ENCODE measurements at places on chromosomes 1 and 21. TPM values are rescaled to one million over a fixed set of nuclear protein-coding genes. Genes with fewer than 3 reads are reported as not detected.

DNA sequence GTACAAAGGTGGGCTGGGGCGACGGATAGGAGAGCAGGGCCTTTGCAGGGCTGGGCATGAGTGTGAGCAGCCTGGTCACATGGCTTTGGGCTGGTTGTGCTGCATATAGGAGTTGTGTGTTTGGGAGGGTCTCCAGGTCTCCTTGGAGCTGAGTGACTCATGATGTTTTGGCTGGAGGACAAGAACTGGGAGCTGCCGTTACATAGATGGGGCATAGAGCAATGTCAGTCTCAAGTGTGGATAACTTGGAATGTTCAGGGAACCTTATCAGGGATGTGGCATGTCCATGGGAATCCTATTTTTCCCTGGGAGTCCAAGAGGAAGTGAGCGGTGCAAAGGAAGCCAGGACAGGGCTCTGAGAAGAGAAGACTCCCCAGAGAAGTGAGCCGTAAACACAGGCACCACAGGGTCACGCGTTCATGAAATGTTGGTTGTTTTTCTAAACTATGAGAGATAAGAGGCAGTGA lies 136.4 kb upstream of the KCNE2 start:
- DNase-seq: peak; percentile 58

DNA sequence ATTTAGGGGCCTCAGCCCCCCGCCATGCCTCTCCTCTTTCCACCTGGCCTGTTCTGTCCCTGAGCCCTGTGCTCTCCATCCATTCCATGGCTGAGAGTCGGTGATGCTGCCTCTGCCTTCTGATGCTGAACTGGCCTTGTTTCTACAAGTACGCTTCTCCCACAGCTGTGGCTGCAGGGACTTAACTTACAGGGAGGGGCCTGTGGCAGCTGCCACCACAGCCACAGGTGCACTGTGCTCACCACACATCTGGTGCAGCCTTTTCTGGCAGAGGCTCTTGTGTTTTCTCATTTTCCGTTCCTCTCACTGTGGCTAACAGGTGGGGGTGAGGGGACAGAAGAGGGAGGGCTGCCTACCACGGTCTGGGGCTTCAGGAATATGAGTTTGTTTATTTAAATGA lies 4.2 kb downstream of the FMO1 start:
- DNase-seq: no peak

DNA sequence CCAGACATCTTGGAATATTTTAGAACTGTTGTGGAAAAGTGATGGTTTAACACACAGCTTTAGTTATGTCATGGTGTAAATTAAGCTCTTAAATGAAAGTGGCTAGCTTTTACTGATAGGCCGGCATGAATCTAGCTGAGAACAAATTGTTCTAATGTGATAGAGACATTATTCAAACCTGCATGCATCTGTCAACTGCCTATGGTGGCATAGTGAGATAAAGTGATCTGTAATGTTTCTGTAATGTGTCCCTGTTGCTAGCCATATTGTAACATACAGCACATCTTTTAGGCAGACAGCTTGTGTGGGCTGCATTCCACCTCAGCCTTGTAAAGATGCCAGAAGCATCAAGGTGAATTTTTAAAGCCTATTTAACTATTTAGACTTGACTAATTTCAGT lies 16.0 kb downstream of the LRIG2 start:
- no peak for DNase-seq

DNA sequence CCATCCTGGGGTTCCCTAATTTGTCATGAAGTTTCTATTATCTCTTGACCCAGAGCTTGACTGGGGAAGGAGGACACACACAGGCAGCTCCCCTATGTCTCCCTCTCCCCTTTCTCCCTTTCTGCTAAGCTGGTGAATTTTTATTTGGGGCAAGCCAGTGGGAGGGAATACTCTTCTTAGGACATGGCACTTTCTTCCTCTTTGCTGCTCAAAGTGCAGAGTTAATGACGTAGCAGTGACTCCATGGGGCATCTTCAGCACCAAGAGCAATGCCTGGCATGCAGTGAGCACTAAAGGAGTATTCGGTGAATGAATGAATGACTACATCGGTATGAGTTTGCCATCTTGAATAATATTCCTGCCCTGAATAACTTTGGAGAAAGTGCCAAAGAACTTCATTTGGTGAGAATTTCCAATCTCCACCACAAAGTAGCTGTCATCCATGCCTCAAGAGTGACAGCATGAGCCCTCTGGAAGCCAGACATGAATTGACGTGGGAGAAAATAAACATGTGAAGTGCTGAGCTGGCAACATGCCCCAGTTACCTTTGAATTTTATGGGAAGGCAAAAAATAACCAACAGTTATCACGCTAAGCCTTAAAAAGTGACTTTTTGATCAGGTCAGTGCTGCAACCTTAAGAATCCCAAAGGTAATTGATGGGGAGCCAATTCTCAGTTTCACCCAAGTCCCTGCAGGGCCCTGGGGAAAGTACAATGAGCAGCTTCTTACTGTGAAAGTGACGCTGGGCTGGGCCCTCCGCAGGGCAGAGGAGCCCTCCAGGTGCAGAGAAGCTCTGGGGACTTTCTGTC lies 22.1 kb upstream of the ATF3 start:
- DNase-seq: no peak

GRCh38 chr1:201737352-201738060 lies 91.5 kb upstream of the IPO9 start:
- no peak for DNase-seq

GRCh38 chr1:149936992-149937705 lies 470 bp upstream of the MTMR11 start:
- no peak for DNase-seq

DNA sequence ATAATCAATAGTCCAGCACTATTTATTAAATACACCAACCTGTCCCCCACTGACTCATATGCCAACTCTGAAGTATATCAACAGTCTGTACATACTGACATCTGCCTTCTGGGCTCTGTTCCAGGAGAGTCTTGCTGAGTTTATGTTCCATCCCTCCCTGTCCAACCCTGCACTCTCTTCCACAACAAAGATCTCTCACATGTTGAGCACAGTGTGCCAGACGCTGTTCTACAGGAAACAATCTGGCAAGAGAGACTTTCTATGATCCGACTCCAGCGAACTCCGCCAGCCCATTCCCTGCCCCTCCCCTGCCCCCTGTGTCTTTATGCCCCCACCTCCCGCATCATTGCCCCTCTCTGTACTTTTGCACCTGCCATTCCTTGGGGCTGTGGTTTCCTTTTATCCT lies 3.4 kb downstream of the LACTBL1 start:
- DNase-seq: peak; percentile 81

- DNase-seq: no peak
These were observed 988.1 kb upstream of the B3GALT2 start for GRCh38 chr1:194174528-194174927.

GRCh38 chr1:178619042-178619927 lies 105.8 kb upstream of the RALGPS2 start:
- no peak for DNase-seq

DNA sequence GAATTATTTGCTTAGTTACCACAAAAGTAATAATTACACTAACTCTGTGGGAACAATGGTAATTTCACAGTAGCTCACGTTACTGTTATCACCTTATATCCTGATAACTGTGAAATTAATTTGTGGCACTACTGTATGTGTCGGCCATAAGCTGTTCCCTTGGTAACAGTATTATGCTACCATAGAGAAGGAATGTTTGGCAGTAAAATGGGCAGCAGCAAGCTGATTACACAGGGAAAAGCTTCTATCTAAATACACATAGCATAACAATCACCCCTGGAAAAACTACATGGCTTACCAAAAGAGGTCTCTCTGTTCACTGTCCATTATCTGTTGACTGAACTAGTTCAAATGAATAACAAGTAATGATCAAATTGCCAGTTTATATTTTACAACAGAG lies 124.1 kb downstream of the DPYD start:
- peak; percentile 1 for DNase-seq

DNA sequence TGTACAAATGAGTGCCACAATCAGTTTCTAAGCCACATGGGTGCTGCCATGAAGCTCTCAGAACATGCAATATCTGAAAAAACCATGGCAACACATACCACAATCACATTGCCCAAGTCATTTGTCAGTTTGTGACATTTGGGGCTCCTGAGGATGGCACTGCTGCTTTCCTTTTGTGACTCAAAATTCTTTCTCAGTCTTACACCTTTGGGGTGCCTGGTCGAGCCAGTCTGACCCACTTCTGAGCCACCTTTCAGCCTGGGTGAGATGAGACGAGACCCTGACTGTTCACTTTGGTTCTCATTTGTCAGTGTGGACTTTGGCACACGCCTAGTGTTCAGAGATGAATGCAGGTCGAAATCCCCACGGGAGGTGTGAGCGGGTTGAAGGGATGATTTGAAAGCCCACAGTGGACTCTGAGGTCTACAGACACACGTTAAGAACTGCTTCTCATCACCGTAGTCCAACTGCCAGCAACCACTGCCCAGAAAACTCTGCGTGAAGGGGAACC lies 8.0 kb downstream of the BATF3 start:
- DNase-seq: no peak

GRCh38 chr1:7651203-7651602 lies 119.9 kb upstream of the VAMP3 start:
- DNase-seq: no peak

DNA sequence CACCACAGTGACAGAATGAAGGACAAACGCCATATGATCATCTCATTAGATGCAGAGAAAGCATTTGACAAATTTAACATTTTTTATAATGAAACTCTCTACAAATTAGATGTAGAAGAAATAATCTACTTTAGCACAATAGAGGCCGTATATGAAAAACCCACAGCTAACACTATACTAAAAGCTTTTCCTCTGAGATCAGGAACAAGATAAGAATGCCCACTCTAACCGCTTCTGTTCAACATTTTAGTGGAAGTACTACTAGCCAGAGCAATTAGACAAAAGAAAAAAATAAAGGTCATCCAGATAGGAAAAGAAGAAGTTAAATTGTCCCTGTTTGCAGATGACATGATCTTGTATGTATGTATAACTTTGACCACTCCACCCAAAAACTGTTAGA lies 109.7 kb downstream of the SLC35F3 start:
- DNase-seq: no peak

DNA sequence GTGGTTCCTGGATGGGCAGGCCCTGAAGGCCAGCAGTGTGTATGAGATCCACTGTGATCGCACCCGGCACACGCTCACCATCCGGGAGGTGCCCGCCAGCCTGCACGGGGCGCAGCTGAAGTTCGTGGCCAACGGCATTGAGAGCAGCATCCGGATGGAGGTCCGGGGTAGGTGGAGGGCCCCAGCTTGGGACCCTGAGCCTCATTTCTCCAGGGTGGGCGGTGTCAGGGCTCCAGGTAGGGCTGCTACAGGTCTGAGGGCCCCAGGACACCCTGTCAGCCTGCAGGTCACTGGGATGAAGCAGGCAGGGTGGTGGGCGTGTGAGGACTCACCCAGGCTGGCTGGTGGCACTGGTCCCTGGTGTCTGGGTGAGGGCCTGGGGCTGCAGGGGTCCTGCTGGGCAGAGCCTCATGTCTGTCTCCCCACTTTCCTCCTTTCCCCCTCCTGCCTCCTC lies 7.8 kb downstream of the OBSCN start:
- no peak for DNase-seq

- no peak for DNase-seq
These were observed 156.2 kb downstream of the DENND1B start for GRCh38 chr1:197619008-197619640.

GRCh38 chr21:26795866-26796329 lies 49.3 kb downstream of the ADAMTS1 start:
- peak; percentile 34 for DNase-seq

DNA sequence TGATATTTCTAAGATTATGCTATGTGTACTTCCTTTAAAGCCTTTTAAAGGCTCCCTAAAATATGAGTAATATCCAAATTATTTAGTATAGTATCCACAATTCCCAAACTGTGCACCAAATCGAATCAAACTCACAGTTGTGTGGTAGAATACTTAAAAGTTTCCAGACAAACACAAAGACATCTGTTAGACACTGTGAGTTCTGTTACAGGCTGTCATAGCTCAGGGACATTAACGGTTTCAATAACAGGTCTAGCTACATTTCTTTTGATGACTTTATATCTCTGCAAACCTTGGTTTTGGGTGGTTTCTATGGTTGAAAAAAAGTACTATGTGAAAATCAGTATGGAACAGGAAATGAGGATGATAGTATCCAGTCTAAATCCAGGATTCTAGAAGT lies 36.9 kb upstream of the NEK7 start:
- no peak for DNase-seq

DNA sequence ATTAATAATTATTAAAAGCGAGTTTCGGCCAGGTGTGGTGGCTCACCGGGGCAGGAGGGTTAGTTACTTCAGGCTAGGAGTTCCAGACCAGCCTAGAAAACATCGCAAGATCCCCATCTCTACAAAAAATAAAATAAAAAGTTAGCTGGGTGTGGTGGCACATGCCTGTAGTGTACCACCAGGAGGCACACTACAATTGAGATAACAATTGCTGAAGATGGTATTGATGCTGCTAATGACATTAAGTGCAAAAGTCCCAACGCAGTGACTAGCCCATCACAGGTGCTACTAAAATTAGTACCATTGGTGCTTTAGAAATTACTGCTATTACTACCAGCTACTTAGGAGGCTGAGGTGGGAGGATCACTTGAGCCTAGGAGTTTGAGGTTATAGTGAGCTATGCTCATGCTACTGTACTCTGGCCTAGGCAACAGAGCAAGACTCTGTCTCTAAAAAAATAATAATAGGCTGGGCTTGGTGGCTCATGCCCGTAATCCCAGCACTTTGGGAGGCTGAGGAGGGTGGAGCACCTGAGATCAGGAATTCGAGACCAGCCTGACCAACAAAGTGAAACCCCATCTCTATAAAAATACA lies 156.6 kb downstream of the GREM2 start:
- DNase-seq: no peak

- DNase-seq: no peak
These were observed 126.3 kb upstream of the DPYD start for GRCh38 chr1:98047171-98047570.

- DNase-seq: peak; percentile 11
These were observed 759 bp downstream of the GPR157 start for GRCh38 chr1:9128166-9128519.

S100A1 gene
- total RNA-seq: 0.99 TPM

CFAP107 gene
- not detected for total RNA-seq

SGIP1 gene
- not detected for total RNA-seq

DENND2C gene
- 1.8 TPM for total RNA-seq

AZIN2 gene
- total RNA-seq: 3.6 TPM

MPZ gene
- 0.07 TPM for total RNA-seq

SELP gene
- total RNA-seq: not detected

STK40 gene
- total RNA-seq: 13.2 TPM

ARHGAP30 gene
- total RNA-seq: not detected

GBP7 gene
- total RNA-seq: not detected

BLACAT1 gene
- total RNA-seq: not detected

ISG15 gene
- total RNA-seq: 98.4 TPM

F3 gene
- total RNA-seq: not detected

PGLYRP4 gene
- not detected for total RNA-seq

GJA5 gene
- not detected for total RNA-seq

Measured in MG63 (cell line).